Jurkat, Clone E6-1 (cell line): ENCODE measurements at places on chromosomes 6 and 20.

- no peak for DNase-seq
Observed at GRCh38 chr6:91705646-91706045, 1118.8 kb upstream of the MAP3K7 start.

DNA sequence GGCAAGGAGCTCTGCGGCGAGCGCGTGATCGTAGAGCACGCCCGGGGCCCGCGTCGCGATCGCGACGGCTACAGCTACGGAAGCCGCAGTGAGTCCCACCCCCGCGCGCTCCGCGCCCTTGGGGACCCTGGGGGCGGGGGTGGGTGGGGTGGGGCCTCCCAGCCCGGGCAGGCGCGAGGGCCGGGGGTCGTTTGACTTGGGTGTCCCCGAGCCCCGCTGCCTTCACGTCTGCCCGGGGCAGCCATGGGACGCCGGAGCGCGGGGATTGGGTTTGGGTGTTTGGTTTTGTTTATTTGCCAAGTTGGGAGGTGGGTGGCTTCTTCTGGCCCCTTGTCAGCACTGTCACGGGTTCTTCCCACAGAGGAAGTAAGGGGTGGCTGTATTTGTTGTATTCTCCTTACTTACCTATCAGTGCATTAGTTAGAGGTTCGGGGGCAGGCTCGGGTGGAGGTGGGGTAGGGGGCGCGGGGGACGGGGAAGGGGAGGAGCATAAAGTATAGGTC is 777 bp downstream of the SRSF6 start:
- DNase-seq, result no peak

DNA sequence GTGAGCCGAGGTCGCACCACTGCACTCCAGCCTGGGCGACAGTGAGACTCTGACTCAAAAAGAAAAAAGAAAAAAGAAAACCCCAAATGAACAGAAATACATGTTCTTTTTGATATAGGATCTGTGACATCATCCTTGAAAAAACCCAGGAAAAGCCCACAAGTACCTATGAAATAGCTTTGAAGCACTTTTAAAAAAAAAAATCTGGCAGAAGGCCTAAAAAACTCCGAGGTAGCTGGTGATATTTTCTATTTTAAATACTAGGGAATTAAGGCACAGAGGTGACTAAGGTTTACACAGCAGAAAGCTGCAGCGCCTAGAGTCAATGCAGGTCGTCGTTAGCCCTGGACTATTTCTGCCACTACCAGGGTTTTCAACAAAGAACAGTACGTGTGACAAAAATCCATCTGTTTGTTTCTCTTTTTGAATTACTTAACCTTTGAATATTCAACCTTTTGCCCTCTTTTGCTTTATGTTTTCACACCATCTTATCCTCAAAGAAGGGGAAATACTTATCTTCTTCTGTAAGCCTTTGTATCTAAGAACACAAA is 39.4 kb upstream of the EEF1A1 start:
- no peak for DNase-seq

GRCh38 chr6:147833607-147834006 is 325.1 kb downstream of the SAMD5 start:
- DNase-seq, result no peak

DNA sequence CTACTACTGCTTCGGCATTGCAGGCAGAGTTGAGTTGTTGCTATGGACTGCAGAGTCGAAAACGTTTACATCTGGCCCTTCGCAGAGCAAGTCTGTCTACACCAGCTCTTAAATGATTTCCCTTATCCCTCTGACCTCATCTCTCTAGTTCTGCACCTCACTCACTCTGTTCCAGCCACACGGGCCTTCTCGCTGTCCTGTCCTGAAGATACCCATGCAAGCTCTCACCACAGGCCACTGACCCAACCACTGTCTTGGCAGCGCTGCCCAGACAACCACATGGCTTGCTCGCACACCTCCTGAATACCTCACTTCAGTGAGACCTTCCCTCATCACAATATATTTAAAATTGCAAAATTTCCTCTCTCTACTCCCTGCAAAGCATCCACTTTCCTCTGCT is 31.4 kb downstream of the B4GALT5 start:
- DNase-seq, result no peak

- DNase-seq, result no peak
Observed at GRCh38 chr6:17101422-17102257, at the start of gene STMND1. STMND1 (plus strand) TSS chr6:17102050; CDS start chr6:17102258, 208 bp downstream.

- DNase-seq, result no peak
Observed at GRCh38 chr6:169671563-169671962, 30.3 kb downstream of the WDR27 start.

- DNase-seq, result no peak
Observed at GRCh38 chr6:43016176-43016942, 2.3 kb downstream of the KLHDC3 start.

DNA sequence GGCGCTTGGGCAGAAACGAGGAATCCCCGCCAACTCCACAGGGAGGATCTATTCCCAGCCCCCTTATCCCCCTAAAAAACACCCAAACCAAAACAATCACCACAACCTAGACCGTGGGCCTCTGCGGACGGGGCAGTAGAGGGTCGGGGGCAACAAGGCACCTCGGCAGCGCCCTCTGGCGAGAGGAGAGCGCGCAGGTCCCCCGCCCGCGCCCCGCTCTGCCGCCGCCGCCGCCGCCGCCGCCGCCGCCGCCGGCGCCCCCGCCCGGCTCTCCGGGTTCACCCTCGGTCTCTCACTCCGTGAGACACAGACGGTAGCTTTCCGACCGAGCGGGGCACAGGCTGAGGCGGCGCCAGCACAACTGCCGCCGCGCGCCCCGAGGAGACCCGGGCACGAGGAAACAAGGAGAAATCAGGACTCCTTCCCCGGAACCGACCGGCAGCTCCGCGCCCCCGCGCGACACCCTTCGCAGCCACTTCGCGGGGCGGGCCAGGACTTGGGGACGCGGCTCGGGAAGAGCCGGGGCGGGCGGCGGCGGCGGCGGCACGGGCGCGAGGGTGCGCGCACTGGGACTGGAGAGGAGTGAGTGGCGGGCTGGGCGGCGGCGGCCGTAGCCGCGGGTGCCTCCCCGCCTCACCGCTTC is at the start of gene SLC35F1:
Gene SLC35F1, plus strand, starts transcription at position 307 of the 643 bp plus-strand sequence.
- DNase-seq, result no peak

DNA sequence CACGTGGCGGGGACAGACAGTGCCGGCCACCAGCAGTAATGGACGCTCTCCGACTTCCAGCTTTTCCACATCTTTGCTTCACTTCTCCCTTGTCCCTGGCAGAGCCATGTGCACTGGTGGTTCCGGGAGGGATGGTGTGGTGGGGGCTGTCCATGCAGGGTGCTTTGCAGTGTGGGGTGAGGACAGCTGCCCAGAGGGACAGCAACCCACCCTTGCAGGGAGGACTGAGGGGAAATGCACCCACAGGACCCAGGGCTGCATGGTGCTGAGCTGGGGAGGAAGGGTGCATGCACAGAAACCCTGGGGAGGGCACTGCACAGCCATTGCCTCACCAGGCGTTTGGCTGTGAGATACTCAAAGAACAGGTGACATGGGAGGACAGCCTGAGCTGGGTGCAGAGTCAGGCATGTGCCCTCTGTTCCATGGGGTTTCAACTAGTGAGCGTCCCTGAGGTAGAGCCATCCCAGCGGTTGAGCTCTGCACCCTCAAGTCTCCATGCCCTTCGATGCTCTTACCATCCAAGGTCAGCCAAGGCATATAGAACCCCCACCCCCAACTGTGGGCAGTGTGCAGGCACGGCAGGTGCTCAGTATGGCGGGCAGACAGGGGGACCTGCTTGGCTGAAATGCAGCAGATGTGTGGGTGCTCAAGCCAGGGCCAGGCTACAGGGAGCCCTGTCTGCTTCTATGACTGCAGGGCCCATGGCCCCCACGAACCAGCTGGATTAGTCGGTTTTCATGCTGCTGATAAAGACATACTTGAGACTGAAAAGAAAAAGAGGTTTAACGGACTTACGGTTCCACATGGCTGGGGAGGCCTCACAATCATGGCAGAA is 239.7 kb downstream of the TTLL2 start:
- no peak for DNase-seq

GRCh38 chr20:62642666-62643520 is 590 bp downstream of the SLCO4A1 start:
- DNase-seq, result peak; percentile 7

DNA sequence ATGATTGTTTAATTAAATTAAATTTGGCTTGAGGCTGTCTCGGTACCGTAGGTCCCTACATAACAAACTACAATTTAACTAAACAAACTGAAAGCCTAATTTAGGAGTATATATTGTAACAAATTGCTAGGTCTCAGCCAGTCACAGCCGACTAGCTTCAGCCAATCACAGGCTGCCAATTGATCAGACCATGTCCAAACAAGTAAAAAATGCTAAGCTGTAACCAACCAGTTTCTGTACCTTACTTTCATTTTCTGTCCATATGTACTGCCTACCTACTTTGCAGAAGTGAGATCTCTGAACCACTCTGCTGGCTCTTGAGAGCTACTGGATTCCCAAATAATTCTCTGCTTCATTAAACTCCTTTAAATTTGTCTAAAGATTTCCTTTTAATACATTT is 648.0 kb upstream of the GJE1 start:
- peak; percentile 48 for DNase-seq

DNA sequence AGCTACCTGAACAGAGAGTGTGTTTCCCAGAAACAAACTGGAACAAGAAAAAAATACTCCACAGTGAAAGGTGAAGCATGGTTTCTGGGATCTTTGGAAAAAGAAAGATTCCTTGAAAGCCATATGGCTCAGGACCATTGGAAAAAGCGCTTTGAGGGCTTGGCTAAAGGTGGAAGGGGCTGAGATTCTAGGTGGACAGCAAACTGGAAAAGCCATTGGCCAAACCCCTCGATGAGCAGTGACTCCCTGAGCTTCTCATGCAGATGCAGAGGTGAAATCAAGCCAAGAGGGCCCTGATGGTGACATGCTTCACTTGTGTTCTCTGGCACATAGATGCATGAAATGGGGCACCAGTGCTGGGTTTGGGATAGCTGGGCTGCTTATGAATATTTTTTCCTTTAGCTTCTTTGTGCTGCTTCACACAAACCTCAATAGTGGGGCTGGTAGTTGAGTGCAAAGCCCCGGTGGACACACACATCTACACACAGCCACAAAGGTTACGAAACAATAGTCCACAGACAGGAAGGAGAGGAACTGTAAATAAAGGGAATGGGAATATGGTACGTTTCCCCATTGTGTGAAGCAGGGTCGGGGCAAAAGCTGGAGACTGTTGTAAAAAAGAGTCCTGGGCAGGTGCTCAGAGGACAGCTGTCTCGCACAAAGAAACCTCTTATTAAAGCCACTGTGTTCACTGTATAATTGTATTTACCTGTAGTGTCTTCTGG is 117.8 kb downstream of the FOXA2 start:
- DNase-seq, result no peak

DNA sequence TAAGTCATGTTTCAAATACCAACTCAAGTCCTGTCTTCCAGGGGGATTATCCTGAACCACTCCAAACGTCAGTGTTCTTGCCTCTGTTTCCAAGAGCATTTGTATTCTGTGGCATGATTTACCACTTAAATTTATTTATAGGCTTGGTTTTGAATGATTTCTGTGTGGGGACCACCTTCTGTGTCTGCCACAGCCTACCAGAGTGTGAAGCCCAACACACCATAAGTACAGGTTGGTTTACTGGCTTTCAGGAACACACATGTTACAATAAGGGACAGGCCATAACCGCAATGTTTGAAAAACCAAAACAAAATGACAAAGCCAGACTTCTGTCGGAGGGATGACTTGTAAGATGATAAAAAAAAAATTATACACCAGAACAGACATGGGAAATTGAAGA is 56.5 kb upstream of the MAP3K7 start:
- DNase-seq, result peak; percentile 66

- DNase-seq, result no peak
Observed at GRCh38 chr20:37407019-37407566, 61.2 kb downstream of the SRC start.

- DNase-seq, result no peak
Observed at GRCh38 chr20:47464380-47465101, 37.1 kb upstream of the NCOA3 start.

DNA sequence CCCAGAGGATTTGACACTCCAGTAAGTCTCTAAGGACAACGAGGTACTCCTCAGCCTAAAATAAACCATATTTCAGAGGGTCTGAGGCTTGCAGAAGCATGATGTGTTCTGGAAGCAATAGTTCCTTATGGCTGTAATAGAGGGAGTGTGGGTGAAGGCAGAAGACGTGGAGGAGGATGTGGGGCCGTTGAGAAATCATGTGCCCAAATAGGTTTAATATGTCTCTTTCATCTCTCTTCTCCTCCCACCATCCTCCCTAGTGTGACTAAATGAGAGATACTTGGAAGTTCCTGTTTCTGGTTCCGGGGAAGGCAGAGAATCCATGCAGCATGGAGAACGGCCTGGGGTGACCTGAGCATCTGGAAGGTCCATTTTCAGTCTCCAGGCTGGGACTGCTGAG is 174.0 kb upstream of the RSPO3 start:
- DNase-seq, result no peak

DNA sequence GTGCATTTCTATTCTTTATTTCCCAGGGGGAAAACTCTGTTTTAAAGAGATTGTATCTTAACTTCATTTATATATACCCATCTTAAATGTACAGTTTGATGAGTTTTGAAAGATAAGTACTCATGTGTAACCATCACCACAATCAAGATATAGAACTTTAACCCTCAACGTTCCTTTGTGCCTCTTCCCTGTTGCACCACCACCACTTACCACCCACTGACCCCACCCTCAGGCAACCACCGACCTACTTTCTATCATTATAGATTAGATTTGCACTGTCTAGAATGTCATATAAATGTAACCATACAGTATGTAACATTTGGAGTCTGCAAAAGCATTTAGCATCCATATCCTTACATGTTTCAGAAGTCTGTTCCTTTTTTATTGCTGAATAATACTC is 121.0 kb downstream of the RTN4IP1 start:
- DNase-seq, result no peak

- DNase-seq, result no peak
Observed at GRCh38 chr6:67933278-67933677, 701.8 kb upstream of the ADGRB3 start.

GRCh38 chr20:17172836-17173516 is 53.9 kb upstream of the PCSK2 start:
- DNase-seq, result no peak

GRCh38 chr20:13166011-13166410 is 55.1 kb upstream of the ISM1 start:
- DNase-seq, result no peak

DNA sequence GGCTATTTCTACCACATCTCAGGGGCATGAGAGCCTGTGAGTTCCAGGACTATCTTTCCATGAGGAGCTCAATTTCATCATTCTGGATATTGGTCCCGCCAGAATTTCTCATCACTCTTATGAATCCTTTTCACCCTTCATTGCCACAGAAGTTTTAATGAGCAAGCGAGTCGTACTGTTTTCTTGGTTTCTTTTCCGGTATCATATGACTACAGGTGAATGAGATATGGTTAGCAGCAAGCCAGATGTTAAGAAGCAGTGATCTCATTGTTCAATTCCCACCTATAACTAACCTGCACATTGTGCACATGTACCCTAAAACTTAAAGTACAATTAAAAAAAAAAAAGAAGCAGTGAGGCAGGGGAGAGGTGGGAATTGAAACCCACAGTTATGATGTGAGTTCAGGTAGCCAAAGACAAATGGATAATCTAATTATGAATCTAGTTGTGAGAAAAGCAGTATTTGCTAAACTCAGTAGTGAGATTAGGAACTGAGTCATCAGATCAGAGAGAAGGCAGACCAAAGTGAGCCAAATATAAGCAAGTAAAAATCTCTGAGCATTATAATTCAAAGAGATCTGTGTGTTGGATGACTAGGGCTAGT is 78.0 kb upstream of the ELOVL5 start:
- DNase-seq, result no peak

- no peak for DNase-seq
Observed at GRCh38 chr6:35044145-35044745, 96.9 kb downstream of the TCP11 start.

- DNase-seq, result no peak
Observed at GRCh38 chr20:50533061-50533460, 22.9 kb downstream of the PTPN1 start.

- no peak for DNase-seq
Observed at GRCh38 chr20:371755-372542, 8.6 kb upstream of the TRIB3 start.
